ENCODE measurements at places on chromosomes 5 and 9. TPM values are rescaled to one million over a fixed set of nuclear protein-coding genes. Genes with fewer than 3 reads are reported as not detected.

- no peak for DNase-seq
These were observed 710 bp upstream of the WDR55 start for GRCh38 chr5:140664030-140664358.

GRCh38 chr9:136255166-136255538 lies 9.5 kb upstream of the QSOX2 start:
- DNase-seq = no peak

GRCh38 chr5:180870276-180871068 lies 9.4 kb upstream of the ZFP62 start:
- no peak for DNase-seq

GRCh38 chr5:38765399-38765861 lies 80.4 kb upstream of the OSMR start:
- DNase-seq = no peak

GRCh38 chr5:173719731-173720082 lies 103.3 kb upstream of the BOD1 start:
- DNase-seq = no peak

DNA sequence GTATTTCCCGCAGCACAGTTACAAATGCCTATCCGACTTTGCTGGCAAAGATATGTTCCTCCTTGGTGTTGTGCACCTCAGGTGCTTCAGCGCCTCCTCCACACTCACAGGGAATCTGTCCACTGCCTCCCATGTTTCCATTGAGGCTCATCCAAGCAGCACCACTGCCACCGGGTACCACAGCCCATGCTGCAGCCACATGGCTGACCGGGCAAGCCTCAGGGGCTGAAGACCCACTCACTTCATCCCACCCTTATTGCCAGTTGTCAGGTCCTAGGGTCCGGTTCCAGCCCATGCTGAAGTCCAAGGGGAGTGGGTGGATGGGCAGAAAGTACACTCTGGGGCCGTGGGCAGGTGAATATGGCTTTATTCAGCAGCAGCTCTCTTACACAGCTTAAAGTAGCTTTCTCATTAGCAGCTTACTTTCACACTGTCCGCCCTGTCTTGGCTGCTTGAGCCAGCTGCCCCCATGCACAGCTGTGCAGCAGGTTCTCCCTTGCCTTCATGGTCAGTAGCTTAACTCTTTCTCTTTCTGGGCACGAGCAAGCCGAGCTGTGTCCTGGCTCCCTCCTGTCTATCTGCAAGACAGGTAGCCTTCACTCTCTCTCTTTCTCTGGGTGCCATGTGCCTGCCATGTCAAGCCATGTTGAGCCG lies 1052.3 kb downstream of the PTPRD start:
- no peak for DNase-seq

Gene SPATA31E1
- not detected for total RNA-seq

Gene FBP2
- total RNA-seq = not detected

Gene SPAAR
- total RNA-seq = not detected

Gene KIAA0825
- total RNA-seq = 1.5 TPM

Gene MYMK
- total RNA-seq = not detected
